Effector memory CD4-positive, alpha-beta T cell (primary cell): ENCODE measurements at places on chromosomes 4 and X.

GRCh38 chr4:129264008-129264657, 168.2 kb downstream of the C4orf33 start:
- DNase-seq = no peak

- DNase-seq = no peak
Measured at GRCh38 chr4:38378478-38378877, 285.5 kb upstream of the KLF3 start.

GRCh38 chr4:32258986-32259385, 1538.8 kb downstream of the PCDH7 start:
- DNase-seq = no peak

- no peak for DNase-seq
Measured at GRCh38 chr4:122815248-122815647, 11.4 kb upstream of the FGF2 start.

DNA sequence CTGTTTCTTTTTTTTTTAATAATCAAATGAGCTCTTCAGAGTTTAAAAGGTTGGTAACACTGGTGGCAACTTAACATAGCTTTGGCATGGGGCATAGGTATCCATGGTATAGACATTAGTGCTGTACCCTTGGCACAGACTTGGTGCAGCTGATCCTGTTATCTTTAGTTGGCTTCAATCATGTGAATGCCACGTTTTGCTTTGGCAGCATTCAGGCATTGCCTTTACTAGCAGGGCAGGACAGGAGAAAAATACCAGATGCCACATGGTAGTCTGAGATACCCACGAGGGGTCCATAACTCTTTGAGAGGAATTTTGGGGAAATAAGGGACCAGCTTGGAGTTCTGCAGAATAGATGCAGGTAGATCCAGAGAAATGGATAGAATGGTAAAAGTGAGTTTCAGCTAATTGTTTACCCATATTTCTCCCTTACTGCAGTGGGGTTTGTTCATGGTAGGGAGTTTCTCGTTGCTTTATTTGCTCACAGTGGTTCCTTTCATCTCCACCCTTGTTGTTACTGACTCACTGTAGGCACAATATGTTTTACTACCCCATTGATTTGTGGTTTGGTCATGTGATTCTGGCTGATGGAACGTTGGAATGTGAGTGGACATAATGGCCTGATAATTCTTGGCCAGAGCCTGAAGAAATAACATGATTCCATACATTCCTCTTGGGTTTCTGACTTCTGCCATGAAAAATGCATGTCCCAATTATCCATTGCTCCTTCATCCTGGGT, 342.7 kb downstream of the GLUD2 start:
- no peak for DNase-seq

- no peak for DNase-seq
Measured at GRCh38 chr4:70674191-70674590, 7.9 kb upstream of the JCHAIN start.

DNA sequence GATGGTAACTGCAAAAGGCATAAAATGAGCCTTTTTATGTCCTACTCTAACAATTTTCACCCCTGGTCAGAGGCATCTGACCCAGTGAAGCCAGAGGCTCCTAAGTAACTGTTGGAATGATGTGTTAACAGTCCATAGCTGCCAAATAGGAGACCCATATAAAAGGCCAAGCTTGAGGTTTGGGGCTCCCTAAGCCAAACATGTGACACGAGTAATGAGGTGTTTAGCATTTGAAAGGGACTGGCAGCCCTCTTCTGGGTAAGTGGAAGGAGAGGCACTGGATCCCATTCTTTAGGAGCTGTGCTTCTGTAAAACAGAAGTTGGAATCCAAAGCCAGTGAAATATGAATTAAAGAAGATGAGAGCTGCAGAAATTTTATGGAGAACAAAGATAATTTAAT, 100.6 kb upstream of the PNPLA4 start:
- no peak for DNase-seq

DNA sequence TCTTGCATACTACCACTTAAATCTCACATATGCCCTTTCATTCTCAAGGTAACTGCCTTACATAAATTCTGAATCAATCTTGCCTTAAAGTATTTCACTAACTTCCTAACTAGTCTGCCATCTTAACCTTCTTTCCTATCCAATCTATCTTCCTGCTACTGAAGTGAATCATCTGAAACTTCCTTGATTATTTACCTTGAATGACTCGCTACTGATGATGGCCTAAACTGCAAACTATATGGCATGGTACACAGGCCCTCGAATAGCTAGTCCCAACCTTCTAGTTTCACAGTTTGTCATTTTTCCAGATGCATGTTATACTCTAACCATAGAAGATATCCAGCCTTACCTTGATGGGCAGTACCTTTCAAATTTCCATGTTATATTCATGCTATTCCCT, 19.9 kb downstream of the PHKA1 start:
- DNase-seq = no peak

- DNase-seq = no peak
Measured at GRCh38 chr4:149095811-149096210, 653.6 kb upstream of the NR3C2 start.

DNA sequence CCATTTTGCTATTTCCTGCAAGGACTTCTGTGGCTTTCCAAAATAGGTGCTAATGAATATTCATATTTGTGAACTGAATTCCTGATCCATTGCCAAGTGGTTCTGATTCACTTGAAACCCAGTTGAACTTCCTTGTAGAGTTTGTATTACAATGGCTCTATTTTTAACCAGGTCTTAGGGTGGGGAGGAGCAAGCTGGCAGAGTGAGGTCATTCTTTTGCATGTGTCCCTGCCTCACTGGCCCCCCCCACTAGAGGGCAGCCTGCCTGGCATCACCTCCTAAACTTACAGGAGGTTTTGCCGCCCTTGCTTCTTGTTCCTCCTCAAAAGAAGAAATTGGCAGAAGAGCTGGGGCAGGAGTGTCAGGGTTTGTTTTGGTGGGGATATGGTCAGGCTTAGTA, 10.5 kb downstream of the PTTG2 start:
- DNase-seq = peak; percentile 18

GRCh38 chr4:147736458-147736857, 4.6 kb downstream of the ARHGAP10 start:
- no peak for DNase-seq

GRCh38 chr4:53734584-53735353, 143.5 kb upstream of the LNX1 start:
- DNase-seq = no peak

- DNase-seq = peak; percentile 38
Measured at GRCh38 chrX:150692831-150693724, at the start of gene MTMR1. Gene MTMR1, plus strand, starts transcription at chrX:150693396. Its CDS starts 135 bp downstream, at chrX:150693531.

DNA sequence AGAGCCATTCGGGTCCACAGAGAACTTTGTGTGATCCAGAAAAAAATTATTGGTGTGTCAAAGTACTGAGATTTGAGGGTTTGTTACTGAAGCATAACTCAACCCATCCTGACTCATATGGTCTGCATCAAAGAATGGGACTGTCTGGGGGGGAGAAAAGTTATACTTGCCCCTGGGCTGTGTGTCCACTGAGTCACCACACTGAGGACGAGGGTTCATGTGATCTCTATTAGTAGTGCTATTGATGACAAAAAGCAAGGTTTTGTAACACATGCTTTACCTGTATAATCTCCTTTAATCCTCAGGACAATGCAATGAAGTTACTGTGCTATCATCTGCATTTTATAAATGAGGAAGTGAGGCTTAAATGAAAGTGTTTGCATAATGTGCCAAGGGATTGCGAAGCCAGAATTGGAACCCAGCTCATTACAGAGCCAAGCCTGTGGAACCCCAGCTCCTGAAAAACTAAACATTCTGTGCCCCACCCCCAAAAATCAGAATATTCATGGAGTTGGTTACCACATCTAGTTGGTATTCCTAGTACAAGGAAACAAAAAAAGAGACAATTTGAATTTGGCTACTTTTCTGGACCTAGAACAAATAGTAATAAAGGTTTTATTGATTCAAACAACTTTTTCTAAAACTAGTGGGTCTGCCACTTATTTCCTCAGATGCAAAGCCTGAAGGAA, 31.2 kb downstream of the CCDC149 start:
- DNase-seq = no peak

GRCh38 chr4:26815199-26815598, 45.4 kb upstream of the STIM2 start:
- no peak for DNase-seq

DNA sequence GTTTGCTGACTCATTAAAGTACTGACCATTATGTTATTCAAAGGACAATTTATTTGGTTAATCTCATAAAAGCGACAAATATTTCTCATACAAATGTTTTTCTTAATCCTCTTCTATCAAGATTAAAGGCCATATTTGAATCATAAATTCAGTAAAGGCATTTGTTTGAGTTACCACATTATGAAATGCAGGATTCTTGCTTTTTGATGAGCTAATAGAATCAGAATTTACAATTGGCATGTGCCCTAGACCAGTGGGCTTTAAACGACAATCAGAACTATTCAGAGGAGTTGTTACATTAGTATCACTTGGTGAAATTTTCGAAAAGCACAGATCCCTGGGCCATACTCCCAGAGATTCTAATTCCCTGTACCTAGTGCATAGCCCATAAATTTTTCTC, 55.3 kb downstream of the KLHL4 start:
- DNase-seq = no peak

GRCh38 chr4:126799971-126800574, 832.7 kb upstream of the INTU start:
- no peak for DNase-seq

GRCh38 chrX:14013054-14013453, 16.6 kb downstream of the GEMIN8 start:
- no peak for DNase-seq

DNA sequence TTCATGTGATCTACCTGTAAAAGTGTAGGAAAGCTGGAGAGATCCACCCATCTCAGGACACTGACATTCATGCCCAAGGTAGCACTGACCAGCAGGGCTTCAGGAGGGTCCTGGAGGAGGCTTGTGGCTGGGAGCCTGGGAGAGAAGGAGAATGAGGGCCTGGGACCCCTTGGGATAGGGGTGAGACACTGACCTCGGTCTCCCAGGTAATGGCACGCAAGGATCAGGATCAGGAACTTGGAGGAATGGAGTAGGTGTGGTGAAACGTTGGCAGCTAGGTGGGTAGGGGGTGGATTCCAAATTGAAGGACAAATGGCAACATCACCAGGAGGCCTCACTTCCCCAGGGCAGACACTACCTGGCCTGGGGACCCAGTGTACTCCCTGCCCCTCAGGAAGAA, 12.4 kb upstream of the RGS12 start:
- DNase-seq = no peak

DNA sequence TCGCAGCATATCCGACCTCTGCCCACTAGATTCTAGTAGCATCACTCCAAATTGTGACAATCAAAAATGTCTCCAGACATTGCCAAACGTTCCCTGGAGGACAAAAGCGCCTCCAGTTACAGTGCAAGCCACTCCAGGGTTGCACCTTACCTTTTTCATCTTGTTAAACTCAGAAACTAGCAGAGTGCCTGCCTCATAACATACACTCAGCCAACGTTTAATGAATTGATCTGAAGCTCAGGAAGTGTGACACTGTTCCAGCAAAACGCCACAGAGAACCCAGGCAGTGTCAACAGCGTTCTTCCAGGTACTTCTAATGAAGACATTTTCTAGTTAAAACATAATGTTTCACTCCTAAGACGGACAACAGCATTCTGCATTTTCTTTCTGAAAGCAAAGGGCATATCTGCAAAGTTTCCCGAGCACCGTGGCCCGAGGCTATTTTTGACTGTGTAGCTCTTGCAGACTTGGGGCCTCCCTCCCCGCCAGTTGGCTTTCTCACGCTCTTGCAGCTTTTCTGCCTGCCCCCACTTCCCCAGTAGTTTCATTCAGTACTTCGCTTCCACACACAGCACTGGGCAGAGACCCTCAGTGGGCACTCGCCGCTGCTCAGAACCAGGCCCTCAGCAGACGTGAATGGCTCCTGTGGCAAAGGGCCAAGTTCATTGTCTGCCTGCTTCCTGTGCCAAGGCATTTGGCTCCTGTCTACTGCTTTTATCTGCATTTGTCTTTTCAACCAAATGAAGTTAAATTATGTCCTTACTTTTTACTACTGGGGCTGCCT, 133.4 kb upstream of the TTC29 start:
- DNase-seq = no peak

GRCh38 chrX:118355225-118355920, 9.5 kb downstream of the WDR44 start:
- no peak for DNase-seq

- DNase-seq = no peak
Measured at GRCh38 chr4:110671679-110672078, 48.8 kb upstream of the PITX2 start.

- DNase-seq = no peak
Measured at GRCh38 chrX:6826856-6827255, 291.9 kb upstream of the VCX3A start.

DNA sequence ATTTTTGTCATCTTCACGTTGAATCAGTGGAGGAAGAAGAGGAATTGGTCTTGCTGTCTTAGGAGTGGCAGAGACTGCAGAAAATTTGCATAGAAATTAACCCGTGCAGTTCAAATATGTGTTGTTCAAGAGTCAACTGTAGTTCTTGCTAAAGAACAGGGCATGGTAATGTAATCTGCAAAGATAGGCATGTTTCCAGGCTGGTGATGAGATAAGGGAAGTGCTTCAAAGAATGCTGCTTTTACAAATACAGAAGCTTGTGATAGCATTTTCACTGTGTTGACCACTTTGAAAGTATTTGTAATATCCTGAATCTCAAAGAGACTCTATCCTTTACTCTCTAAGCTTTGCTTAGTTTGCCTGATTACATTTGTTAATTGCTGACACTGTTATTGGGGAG, 60.1 kb downstream of the PRRG1 start:
- no peak for DNase-seq

DNA sequence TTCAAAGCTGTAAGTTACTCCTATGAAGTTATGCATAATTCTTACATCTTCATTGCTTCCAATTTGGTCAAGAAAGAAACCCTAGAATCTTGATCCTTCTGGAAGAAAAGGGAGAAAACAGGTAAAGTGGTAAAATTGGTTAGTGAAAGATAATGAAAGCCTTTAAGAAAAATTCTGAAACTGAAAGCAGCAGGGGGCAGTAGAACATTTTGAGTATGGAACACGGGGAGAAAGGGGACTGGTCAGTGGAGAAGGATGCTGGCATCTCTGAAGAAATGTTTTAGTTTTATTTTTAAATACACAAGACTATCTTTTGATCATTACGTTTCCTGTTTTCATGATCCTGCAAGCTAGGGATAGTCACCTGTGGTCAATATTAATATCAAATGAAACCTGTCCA, 54.3 kb downstream of the SLIT2 start:
- no peak for DNase-seq

DNA sequence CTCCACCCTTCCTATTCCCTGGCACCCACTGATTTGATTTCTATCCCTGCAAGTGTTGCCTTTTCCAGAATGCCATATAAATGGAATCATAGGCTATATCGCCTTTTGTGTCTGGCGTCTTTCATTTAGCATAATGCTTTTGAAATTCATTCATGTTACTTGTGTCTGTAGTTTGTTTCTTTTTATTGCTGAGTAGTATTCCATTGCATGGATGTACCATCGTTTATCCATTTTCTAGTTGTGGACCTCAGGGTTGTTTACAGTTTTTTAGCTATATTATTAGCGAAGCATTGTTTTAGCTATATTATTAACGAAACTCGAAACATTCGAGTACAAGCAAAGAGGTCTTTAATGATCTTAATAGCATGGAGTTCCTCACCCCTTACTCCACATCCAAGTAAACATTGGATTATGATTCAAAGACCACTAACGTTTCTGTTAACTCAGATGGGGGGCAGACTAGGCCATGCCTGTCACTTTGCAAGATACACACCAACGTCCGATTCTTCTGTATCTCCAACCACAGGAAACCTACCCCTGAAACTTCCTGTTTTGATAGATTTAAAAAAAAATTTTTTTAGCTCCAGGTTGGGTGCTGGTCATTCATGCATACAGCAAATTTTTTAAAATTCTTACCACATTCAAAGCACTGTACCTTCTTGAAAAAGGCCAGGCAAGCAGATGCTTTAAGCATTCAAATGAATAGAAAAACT, 1.1 kb downstream of the DCK start:
- DNase-seq = no peak

GRCh38 chr4:47372561-47372960, 90.9 kb downstream of the COMMD8 start:
- no peak for DNase-seq
